ENCODE measurements at places on chromosomes 11 and 22. TPM values are rescaled to one million over a fixed set of nuclear protein-coding genes. Genes with fewer than 3 reads are reported as not detected.

The RAB36 gene
- total RNA-seq = 7.5 TPM

The TRIM3 gene
- total RNA-seq = 26.8 TPM

The SULT4A1 gene
- total RNA-seq = 1.3 TPM

The CASP12 gene
- 2.3 TPM for total RNA-seq

The SERPIND1 gene
- not detected for total RNA-seq

The RAG1 gene
- total RNA-seq = 0.39 TPM

The OR8D1 gene
- total RNA-seq = not detected

The TRIM48 gene
- not detected for total RNA-seq

The TUBA8 gene
- total RNA-seq = 12.3 TPM

The AIP gene
- total RNA-seq = 89.8 TPM

- DNase-seq = no peak
Measured at GRCh38 chr22:28716686-28717085, 24.9 kb downstream of the CHEK2 start.

GRCh38 chr22:42630901-42631602, 9.3 kb downstream of the ATP5MGL start:
- DNase-seq = no peak

DNA sequence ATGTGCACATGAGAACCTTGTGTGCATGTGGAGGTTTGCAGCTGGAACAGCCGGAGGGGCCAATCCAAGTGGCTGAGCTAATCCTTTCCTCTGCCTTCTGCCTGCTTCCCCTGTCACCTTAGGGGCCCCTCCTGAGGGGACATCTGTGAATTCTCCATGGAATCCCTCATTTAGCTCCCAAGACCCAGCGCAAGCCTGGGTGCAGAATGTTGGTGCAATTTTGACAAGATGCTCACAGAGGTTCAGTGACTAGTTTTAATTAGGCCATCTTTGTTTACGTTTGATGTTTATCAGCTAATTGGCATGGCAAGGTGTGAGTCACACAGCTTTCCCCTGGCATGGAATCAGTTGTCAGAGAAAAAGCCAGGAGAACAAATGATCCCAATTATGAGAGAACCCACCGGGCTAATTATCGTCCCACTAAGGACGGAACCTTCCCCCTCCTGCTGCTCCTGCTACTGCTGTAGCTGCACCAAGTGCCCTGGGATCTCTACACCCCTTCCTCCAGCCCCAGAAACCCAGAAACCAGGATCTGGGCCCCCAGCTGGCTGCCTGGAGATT, 63.6 kb upstream of the PAX6 start:
- DNase-seq = no peak

DNA sequence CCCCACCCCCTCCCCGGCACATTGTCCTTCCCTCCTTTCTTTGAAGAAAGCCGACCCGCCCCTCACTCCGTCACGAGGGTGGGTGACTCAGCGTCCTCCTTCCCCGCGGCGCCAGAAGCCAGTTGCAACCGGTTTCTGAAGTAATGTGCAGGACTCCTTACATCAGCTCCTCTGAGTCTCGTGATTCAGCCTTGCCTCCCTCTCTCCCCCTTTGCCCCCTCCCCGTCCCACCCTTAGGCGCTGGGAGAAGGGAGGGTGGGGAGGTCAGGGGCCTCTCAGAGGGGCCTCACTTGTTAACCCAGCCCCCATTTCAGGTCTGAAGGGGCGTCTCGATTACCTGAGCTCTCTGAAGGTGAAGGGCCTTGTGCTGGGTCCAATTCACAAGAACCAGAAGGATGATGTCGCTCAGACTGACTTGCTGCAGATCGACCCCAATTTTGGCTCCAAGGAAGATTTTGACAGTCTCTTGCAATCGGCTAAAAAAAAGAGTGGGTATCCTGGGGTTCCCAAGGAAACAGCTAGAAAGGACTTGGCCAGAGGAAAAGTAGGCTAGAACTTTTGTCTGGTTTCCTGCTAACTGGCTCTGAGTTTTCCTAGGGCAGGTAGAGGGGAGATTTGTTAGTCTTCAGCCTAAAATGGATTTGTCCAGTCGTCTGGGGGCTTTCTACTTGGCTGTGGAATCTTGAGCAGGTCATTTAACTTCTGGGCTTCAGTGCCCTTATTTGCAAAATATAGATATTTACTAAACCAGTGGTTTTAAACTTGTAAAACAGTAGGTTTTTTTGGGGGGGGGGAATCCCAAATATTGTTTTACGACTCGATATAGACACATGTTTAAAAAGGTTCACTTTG, 1.1 kb downstream of the SLC3A2 start:
- peak; percentile 89 for DNase-seq

DNA sequence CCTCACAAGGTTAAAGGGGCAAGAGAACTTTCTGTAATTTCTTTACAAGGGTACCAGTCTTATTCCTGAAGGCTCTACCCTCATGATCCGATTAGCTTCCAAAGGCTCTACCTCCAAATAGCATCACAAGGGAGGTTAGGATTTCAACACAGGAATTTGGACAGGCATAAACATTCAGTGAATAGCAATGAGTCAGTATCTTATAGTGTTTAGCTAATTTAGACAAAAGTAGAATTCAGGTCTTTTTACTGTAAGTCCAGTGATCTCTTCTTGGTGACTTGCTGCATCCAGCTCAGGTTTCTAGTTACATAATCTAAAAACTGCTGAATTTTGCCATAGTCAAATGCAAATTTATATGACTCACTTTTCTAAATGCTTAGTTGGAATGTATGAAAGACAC, 1995.6 kb upstream of the RAG2 start:
- DNase-seq = no peak

DNA sequence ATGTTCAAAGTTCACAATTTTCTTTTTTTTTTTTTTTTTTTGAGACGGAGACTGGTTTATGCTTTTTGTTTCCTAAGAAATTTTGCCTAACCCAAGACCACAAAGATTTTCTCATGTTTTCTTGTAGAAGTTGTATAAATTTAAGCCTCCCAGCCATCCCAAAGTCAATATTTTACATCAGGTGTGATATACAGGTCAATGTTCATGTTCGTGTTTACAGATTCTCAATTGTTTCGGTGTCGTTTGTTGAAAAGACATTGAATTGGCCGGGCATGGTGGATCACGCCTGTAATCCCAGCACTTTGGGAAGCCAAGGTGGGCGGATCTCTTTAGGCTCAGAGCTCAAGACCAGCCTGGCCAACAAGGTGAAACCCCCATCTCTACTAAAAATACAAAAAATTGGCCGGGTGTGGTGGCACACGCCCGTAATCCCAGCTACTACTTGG, 15.4 kb downstream of the FRMD8 start:
- DNase-seq = no peak

GRCh38 chr11:130475426-130476053, 27.1 kb downstream of the ADAMTS15 start:
- no peak for DNase-seq

DNA sequence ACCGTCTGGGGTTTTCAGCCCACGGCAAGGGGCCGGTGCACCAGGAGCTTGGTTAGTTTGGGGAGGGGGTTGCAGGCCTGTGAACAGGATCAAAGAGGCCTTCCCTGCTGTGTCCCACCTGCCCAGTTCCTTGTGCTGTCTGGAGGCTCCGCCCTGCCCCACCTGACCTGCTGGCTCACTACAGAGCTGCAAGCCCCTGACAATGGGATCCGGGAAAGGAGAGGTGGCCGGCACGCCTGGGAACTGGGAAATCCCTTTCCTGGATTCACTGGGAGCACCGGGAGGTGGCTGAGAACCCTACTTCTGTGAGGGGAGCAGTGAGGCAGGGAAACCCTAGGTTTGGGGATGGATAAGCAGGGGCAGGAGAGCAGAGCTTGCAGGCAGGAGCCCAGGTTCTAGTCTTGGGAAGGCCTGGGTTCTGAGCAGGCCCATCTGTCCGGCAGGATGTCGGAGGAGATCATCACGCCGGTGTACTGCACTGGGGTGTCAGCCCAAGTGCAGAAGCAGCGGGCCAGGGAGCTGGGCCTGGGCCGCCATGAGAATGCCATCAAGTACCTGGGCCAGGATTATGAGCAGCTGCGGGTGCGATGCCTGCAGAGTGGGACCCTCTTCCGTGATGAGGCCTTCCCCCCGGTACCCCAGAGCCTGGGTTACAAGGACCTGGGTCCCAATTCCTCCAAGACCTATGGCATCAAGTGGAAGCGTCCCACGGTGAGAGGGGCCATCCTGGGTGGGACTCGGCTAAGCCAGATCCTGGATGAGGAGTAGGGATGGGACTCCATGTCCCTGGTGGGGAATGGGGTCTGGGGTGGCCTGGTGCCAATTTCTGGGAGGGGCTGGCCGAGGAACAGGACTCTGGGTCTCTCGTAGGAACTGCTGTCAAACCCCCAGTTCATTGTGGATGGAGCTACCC, 786 bp downstream of the CAPN1 start:
- no peak for DNase-seq

GRCh38 chr11:3962406-3962840, 107.0 kb downstream of the STIM1 start:
- no peak for DNase-seq

DNA sequence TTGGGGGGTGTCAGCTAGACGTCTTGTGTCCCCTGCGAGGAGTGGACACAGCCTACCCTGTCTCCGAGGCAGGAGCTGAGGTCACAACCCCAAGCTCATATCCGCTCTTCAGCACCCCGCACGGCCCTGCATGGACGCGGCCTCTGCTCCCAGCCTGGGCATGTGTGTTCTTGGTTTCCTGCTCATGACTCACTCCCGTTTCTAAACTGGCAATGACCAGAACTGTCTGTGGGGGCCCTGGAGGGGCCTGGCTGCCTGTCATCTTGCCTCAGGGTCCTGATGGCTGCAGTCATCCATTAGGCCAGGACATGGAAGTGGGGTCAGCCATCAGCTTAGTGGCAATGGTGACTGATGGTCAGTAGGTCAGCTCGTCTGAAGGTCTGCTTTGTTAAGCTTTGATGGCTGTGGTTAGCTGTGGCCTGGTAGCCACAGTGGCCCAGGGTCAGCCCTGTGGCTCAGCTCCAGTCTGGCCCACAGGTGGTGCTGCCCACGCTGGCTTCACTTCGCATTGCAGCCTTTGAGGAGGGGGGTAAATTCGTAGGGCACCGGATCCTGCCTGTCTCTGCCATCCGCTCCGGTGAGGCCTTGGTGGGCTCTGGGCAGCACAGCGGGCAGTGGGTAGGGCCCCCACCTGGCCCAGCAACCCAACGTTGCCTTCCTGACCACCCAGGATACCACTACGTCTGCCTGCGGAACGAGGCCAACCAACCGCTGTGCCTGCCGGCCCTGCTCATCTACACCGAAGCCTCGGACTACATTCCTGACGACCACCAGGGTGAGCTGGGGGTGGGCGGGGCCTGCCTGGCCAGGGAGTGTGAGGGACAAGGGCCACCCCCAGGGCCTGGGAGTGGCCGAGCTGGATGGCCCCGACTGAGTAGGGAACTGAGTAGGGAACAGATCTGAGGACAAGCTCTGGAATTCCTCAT, 12.0 kb downstream of the PLCB3 start:
- no peak for DNase-seq

DNA sequence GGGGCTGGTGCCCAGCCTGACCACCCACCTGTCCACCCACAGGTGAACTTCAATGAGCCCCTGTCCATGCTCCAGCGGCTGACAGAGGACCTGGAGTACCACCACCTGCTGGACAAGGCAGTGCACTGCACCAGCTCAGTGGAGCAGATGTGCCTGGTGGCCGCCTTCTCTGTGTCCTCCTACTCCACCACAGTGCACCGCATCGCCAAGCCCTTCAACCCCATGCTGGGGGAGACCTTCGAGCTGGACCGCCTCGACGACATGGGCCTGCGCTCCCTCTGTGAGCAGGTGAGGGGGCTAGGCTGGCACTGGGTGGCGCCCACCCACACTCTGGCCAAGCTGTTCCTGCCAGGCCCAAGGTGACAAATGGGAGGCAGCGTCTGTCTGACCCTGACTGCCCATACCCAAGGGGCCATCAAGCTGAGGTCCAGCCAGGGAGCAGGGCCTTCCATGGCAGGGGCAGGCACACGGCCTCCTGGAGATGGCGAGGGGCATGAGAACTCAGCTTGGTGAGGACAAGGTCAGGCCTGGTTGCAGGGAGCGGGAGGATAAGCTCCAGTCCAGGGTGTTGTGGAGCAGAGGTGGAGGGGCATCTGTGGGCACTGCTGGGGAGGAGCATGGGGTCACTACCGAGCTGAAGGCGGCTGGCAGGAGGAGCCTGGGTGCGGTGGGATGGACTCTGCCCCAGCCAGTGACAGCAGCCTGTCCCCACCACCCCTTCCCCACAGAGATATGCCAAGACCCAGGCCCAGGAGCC, 77.7 kb downstream of the MORC2 start:
- DNase-seq = no peak

GRCh38 chr11:44016546-44017442, 31.0 kb upstream of the ACCSL start:
- no peak for DNase-seq

DNA sequence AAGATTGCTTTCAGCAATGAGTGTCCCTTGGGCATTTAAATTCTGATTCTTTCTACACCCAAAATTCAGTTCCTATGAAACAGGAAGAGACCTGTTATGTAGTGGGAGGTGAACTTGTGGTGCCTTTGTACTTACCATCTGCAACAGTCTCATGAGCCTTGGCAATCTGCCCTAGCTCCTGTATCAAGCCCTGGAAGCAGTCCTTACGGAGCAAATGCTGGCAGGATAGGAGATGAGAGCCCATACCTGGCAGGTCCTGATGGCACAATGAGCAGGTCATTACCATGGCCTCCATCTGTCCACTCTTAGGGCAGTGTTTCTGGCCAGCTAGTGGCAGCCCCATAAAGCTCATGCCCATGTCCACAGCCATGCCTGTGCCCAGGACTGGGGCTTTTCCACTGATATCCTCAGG, 10.8 kb downstream of the TRIM66 start:
- DNase-seq = no peak

DNA sequence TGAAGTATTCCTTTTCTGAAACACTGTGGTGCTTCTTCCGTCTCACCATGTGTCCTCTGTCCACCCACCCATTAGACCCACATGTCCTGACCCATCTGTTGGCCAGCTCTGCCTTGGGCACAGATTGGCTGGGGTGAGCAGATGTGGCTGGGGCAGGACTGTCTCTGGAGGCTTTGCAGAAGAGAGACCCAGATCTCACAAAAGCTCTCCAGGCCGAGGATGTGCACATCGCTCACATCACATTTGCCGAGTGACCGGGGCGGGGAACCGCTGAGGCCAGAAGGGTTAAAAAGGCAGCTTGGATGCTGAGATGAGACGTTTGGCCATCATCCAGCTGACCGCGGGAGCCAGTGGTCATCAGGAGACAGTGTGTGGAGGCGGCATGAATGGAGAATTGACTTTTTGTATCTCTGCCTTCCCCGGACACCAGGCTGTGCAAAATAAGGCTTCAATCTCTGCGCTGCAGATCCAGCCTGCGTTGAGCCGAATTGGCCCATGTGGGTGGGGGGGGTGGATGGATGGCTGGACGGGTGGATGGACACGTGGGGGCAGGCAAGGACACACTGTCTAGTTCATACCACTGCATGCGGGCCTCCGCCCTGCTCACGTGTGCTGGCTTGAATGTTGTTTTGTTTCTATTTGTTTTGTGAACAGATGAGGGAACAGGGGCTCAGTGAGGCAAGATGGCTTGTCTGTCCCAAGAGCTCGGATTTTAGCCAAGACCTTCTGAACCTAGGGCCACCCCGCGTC, 6.1 kb downstream of the IFITM10 start:
- DNase-seq = peak; percentile 50
